CD4-positive, alpha-beta T cell treated with Interleukin-17A for 4 hours (primary cell): ENCODE measurements at places on chromosomes 1 and 21.

GRCh38 chr1:23167353-23168078 is 1.1 kb downstream of the LUZP1 start:
- DNase-seq: peak; percentile 48

DNA sequence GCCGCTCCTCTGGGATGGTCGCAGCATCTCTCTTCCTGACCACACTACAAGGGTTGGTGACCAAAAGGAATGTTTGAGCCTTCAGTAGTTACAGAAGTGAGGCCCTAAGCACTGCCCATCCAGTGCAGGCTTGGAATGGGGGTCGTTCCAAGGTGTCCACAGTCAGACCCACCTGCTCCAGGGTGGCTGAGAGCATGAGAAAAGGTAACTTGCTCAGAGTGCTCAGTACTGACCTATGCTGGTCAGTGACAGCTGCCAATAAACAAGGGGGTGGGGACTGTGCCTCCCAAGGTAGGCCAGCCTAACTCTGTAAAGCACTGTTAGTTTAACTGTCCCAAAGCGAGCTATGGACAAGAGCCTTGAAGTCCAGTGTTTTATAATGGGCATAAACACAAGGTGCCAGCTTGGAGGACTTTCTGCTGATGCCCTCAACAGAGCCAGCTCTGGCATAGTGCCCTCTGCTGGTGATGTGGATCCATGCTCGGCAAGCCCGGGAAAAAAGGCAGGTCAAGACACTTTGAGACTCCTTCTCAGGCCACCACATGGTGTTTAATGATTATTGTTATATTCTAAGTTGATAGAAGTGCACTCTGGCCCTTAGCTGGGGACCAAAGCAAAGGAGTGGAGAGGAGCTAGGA is 78.1 kb upstream of the DNAH14 start:
- DNase-seq: peak; percentile 50

DNA sequence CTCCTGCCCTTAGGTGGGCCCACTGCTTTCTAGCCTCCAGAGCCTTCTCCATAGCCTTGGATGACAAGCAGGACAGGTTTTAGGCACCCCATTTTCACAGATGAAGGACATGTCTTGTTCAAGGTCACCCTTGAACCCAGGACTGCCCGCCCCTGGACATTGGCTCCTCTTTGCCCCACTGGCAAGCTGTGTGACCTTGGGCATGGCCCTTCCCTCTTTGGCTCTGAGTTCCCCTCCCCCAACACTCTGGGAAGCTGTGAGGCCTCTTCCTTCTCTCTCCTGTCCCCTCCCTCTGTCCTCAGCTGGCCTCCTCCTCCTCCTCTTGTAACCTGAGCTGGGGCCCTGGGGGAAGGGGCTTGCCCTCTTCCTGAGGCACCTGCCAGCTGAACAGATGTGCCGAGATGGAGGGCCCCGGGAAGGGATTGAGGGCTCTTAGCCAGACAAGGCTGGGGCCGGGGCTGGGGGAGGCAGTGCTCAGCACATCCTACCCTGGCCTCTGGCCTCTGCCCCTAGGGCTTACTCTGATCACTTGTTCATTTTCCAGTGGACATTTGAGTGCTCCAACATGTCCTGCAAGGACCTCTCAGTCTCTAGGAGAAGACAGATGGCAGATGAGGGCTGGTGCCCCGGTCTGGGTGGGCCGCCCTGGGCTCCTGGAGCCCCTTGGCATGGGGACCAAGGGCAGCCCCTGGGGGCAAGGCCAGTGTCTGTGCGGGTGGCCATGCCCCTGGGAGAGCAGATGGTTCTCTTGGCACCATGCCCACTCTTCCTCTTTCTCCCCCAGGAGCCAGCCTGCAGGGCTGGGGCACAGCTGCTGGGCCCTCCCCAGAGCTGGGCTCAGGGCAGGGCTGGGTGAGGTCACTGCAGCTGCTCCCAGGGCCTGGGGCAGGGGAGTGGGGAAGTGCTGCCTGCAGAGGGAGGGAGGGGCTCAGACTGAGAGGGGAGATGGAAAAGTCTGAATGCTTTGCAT is 10.7 kb downstream of the FOXO6 start:
- no peak for DNase-seq

DNA sequence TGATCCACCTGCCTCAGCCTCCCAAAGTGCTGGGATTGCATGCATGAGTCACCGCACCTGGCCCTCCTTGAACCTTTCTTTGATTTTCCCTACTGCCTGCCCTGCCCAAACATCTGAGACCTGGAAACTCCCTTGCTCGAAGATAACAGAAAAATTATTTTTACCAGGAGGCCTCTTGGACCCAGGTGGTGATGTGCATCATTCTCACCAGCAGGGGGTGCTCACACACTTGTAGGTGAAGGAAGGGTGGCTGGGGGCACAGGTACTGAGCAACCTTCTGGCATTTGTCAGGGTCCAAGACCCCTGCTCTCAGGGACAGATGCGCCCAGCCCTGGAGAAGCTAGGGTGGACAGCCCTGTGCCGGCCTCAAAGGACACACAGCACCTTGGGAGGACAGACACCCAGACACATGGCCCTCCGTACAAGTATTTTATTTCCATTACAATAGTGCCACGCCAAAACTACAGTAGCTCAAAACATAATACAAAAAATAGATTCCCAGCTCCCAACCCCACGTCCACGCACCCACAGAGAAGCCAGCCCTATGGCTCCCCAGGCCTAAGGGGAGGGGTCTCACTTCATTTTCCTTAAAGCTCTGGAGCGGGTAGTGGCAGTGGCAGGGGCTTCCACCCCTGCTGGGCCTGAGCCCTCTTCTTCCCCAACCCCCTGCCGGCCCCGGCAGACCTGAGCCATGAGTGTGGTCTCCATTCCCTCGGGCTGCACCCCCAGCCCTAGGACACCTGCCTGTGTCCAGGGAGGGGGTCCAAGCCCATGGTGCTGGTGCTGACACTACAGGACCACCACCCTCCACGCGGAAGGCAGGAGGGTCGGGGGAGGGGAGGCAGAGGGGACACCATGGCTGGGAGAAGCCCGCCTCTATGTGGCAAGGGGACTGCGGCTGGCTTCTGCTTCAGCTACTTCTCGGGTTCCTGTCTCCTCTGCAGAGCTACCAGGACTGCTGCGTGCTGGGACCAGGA is 40.4 kb upstream of the EIF4G3 start:
- peak; percentile 76 for DNase-seq

DNA sequence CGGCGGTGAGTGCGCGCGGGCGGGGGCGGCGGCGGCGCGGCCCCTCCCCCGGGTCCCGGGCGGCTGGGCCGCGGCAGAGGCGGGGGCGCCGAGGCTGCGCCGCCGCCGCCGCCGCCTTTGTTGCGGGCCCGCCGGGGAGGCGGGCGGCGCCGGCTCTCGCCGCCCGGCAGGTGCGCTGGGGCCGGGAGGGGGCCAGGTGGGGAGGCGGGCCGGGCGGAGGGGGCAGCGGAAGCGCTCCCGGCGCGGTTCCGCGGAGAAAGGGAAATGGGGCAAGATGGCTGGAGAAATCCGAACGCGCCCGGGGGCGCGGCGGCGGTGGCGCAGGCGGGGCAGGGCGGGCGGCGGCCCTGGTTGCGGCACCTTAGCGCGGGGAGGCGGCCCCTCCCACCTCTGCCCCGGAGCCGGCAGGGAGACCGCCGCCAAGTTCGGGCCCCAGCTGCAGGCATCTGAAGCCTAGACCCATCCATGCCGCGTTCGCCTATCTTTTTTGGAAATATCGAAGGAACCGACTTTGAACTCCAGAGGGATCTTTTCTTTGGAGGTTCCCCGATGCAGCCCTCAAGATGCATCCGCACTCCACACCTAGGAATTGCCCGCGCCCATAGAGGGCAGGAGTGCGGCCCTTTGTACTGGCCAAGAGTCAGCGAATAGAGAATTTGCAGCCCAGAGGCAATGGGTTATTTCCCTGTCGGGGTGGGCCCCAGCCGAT is 479 bp downstream of the POGK start:
- DNase-seq: peak; percentile 71

- DNase-seq: no peak
Observed at GRCh38 chr1:84686223-84686622, 4.0 kb downstream of the SSX2IP start.

GRCh38 chr21:38850277-38850951 is 44.7 kb downstream of the ETS2 start:
- no peak for DNase-seq

DNA sequence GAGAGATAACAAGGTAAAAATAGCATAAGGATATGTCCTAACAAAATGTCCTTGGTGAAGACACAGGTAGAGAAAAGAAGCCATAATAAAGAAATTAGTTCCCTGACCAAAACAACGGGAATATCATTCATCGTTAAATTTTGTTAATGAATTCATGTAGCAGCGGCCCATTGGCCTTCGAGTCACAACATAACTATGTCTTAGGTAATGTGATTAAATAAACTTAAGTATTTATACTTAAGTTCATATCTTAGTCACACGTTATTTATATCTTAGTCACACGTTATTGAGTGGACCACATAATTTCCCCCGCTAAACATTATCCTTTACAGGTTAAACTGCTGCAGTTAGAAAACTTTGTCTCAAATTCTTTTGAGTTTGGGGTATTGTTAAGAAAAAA is 1.2 kb downstream of the NEXN start:
- no peak for DNase-seq

- DNase-seq: peak; percentile 43
Observed at GRCh38 chr21:34078915-34079314, 5.5 kb downstream of the MRPS6 start.

DNA sequence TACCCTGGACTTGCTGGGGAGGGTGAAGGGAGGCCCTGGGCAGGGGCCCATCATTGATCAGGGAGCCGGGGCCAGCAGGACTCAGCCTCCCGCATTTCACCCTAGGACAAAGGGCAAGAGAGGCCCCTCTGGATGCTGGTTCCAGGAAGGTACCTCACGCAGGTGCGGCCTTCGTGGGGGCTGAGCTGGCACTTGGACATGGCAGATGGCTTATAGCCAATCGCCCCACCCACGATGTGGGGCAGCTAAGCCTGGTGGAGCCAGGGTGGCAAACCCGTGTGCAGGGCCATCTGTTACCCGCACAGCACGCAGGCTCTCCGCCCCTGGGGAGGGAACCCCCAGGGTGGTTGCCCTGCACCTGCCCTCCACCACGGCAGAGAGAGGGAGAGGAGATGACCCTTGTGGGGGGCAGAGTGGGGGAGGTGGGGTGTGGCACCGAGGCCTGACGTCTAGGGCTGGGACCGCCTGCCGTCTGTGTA is 2.5 kb downstream of the TFF3 start:
- DNase-seq: no peak

- DNase-seq: no peak
Observed at GRCh38 chr1:153869486-153869885, 53.3 kb downstream of the GATAD2B start.

GRCh38 chr21:39097335-39097861 is 85.9 kb downstream of the PSMG1 start:
- no peak for DNase-seq

DNA sequence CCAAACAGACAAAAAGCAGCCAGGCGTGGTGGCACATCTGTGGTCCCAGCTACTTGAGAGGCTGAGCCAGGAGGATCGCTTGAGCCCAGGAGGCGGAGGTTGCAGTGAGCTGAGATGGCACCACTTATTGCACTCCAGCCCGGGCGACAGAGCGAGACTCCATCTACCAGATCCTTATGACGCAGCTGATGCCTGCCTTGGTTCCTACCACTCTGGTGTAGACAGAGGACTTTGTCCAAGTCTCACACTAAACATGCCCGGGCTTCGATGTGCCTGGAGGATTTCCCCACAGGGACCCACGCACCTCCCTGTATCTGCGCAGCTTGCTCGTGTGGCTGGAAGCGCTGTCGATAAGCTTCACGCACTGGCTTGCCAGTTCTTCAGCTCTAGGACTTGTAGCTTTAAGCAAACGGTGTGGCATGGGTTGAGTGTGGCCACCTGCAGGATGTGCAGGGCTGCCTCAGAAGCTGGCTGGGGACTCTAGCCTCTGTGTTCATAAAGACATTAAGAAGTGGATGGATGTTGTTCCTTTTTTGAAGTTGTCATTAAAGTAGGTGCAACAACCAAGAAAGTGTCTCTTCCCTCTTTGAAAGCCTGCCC is 4.8 kb downstream of the TPRG1L start:
- no peak for DNase-seq

DNA sequence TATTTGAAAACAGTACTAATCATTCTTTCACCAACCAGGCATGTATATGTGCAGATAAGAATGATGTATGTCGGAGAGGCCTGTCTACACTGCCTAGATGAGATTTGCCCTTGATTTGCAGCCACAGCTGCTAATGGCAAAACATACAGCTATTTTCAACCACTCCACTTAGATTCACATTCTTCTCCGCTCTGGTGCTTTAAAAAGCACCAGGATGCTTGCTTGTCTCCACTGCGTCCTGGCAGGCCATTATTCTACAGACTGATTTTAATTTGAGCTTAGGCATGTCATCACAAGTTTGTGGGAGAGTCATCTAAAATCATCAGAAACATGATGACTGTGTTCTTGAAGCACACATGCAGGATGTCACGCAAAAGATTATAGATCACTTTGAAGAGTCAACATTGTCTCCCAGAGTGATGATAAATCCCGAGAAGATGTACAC is 119.0 kb upstream of the NRIP1 start:
- no peak for DNase-seq

DNA sequence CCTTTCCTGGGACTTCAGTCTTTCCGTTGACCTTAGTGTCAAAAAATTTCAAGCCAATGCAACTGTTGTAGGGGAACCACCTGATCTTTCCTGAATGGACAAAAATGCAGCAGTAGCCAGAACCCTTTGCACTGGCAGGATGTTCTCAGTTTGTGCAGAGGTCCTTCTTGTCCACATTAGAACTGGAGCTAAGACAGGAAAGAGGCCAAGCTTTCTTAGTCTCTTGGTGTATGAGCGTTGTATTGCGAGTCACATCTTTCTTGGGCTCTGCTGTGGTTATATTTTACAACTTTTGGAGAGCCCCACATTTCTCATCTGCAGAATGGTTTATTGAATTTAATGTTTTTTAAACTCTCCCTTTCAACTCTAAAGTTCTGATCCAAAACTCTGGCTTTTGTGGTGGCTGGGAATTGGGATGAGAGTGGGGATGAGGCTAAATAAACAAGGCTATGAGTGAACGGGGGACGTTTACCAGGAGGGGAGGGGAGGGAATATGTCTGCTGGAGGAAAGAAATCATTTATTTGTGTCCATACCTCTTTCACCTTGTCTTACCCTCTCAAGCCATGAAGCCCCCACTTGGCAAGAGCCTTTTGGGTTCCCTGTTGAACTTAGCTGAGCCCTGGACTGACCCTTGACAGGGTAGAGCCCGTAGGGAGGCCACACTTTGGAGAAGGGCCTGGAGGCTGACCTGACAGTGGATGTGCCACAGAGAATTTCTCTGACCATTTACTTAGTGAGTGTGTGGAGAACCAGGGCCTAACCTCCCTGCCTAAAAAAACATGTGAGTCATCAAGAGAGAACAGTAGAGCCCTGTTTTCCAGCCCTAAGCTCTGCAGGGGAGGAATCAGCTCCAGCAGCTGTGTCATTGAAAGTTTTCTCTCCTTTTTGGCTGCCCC is 586 bp downstream of the CHI3L2 start:
- DNase-seq: peak; percentile 37

GRCh38 chr1:162916407-162916806 is 55.4 kb upstream of the CCDC190 start:
- DNase-seq: no peak
